ENCODE measurements at places on chromosomes 6 and 20.

GRCh38 chr20:36313476-36313875 lies 7.3 kb downstream of the DLGAP4 start:
- no peaks in the 10 kb centered on the region for H3K4me1 ChIP-seq
- no peak overlapping the region for H3K4me3 ChIP-seq
- H3K27ac ChIP-seq = no peak overlapping the region
- peaks cover 56% of the 10 kb centered on the region for H3K27me3 ChIP-seq
- no peak for DNase-seq
- no peaks in the 10 kb centered on the region for H3K36me3 ChIP-seq

GRCh38 chr6:13492357-13492756 lies 5.0 kb upstream of the GFOD1 start:
- no peak overlapping the region for H3K27ac ChIP-seq
- peaks cover 16% of the 10 kb centered on the region for H3K4me1 ChIP-seq
- DNase-seq = no peak
- H3K27me3 ChIP-seq = peaks cover 42% of the 10 kb centered on the region
- peaks cover 1% of the 10 kb centered on the region for H3K36me3 ChIP-seq

GRCh38 chr6:7578516-7578915 lies 11.5 kb upstream of the SNRNP48 start:
- no peak overlapping the region for H3K27ac ChIP-seq
- H3K4me3 ChIP-seq = no peak overlapping the region
- no peaks in the 10 kb centered on the region for H3K4me1 ChIP-seq
- H3K27me3 ChIP-seq = peaks cover 29% of the 10 kb centered on the region

DNA sequence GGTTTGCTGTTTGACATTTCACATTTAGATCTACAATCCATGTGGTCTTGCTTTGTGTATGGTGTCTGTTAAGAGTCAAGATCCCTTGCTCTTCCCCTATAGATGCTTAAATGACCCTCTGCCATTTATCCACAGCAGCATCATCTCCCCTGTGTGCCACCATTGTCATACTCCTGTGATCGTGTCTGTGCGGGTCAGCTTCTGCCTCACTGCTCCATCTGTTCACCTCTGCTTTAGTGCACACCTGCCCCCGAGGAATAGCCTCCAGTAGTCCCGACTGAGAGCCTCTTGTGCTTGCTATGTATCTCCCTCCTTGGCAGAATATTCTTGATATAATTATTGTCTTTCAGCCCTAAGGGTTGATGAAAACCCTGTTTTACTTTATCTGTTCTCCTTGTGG lies 551.2 kb downstream of the CDH26 start:
- no peaks in the 10 kb centered on the region for H3K36me3 ChIP-seq
- no peak overlapping the region for H3K27ac ChIP-seq

DNA sequence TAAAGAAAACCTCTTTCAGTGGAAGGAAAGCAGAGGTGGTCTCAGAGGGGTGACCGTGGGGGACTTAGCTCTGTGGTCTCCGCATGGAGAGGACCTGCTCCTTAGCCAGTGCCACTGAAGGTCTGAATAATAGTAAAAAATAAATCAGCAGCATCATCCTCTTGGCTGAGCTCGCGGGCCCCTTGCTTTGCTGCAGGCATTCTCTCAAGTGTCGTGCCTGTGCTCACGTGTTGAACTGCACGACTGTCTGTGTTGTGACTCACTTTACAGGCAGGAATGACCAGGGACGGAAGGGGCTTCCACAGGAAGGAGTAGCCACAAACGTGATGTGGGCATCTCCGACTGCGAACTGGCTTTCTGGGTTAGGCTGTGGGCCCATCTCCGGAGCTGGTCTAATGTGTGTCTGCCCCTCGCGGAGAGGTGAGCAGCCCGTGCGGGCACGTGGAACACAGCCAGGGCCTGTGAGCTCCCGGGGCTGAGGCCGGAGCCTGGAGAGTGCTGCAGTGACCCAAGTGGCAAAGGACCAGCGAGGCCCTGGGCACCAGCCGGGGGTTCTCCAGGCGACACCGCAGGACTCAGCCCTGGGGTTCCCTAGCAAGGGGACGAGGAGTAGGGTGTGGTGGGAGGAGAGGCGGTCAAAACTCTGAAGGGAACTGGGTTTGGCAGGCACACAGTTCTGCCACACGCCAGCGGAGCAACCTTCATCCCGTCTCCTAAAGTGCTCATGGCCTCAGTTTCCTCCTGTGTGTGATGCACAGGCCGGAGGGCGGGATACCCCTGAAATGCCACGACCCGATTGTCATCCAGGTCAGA lies 89.2 kb downstream of the RAMACL start:
- no peaks in the 10 kb centered on the region for H3K36me3 ChIP-seq
- H3K4me3 ChIP-seq = no peak overlapping the region
- no peaks in the 10 kb centered on the region for H3K27me3 ChIP-seq
- H3K4me1 ChIP-seq = no peaks in the 10 kb centered on the region
- DNase-seq = no peak
- H3K27ac ChIP-seq = no peak overlapping the region

DNA sequence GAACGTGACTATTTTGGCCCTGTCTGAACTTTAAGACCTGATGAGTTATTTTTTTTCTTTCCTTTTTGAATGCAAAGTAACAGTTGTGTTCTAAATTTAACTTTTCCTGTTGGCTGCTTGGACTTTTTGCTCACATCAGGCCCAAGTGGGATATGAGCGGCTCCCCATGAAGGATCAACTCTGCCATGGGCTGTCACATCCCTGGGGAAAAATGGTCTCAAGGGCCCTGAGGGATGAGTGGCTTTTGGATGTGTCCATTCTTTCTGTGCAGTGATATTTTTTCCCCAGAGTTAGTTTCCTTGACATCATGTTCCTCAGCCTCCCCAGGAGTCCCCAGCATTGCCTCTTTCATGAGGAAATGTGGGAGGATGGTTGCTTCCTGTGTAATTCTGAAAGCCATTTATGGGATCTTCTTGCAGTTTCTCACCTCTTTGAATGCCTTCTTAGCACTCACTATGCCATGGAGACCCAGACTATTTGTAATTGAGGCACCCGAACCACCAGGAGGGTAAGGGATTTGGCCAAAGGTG lies 92.5 kb downstream of the SLC24A3 start:
- H3K4me1 ChIP-seq = no peaks in the 10 kb centered on the region
- H3K4me3 ChIP-seq = no peak overlapping the region
- DNase-seq = no peak

DNA sequence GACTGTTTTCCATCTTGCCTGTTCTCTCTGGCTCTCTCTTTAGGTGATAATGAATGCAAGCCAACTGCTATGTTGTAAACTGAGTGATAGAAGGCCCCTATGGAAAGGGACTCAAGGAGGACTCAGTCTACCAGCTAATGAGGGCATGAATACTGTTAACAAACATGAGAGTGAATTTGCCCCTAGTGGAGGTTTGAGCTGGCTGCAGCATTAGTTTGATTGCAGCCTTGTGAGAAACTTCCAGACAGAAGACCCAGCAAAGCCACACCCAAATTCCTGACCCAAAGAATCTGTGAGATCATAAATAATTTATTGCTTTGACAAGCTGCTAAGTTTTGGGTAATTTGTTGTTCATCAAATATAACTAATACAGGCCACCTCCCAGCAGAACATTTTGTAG lies 50.0 kb upstream of the PLCB1 start:
- H3K27ac ChIP-seq = no peak overlapping the region
- no peak for DNase-seq
- H3K36me3 ChIP-seq = no peaks in the 10 kb centered on the region
- H3K4me1 ChIP-seq = no peaks in the 10 kb centered on the region
- no peak overlapping the region for H3K4me3 ChIP-seq
- no peaks in the 10 kb centered on the region for H3K27me3 ChIP-seq

DNA sequence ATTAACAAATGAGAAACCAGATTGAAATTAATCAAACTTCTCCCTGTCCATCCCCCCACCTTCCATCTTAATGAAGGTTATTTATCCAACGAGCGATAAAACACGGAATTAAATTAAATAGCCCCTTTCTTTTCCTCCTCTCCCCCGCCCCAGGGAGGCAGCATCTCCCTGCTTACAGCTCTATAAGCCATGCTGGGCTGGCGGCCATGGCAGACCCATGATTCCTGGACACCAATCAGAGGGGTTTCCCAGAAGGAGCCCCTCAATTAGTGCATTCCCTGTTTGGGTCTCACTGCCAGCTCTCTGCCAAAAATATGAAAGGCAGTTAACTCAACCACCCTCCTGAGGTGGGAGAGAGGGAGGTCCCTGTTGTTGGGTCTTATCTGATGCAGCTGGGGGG lies 33.8 kb downstream of the GRM4 start:
- H3K36me3 ChIP-seq = no peaks in the 10 kb centered on the region
- peaks cover 33% of the 10 kb centered on the region for H3K27me3 ChIP-seq
- H3K4me1 ChIP-seq = no peaks in the 10 kb centered on the region
- DNase-seq = no peak
- H3K4me3 ChIP-seq = no peak overlapping the region

DNA sequence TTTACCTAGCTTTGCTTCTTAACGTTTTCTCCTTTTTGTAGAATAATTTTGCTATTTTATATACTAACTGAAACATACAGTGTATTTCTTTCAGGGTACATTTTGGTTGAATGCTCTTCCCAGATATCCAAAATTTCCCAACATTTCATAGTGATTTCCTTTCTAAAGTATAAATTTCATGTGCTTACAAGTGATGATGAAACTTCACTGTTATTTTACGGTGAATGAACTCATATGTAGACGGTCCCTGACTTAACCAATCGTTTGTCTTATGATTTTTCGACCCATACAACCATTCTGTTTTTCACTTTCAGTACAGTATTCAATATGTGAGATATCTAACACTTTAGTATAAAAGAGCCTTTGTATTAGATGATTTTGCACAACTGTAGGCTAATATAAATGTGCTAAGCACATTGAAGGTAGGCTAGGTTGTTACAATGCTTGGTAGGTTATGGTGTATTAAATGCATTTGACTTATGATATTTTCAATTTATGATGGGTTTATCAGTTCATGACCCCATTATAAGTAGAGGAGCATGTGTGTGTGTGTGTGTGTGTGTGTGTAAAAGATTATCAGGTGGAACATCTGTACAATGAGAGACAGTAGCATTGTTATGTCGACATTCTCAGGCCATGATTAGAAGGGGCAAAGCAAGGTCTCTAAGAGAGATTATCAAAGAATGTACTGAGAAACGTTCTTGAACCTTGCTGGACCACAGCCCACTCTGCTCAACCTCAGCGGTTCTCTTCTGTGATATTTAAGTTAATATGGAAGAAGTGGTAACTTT lies 20.9 kb downstream of the HIVEP1 start:
- no peak for DNase-seq
- peaks cover 28% of the 10 kb centered on the region for H3K36me3 ChIP-seq
- H3K27ac ChIP-seq = no peak overlapping the region
- H3K4me1 ChIP-seq = peaks cover 31% of the 10 kb centered on the region
- no peak overlapping the region for H3K4me3 ChIP-seq

- no peak overlapping the region for H3K4me3 ChIP-seq
- H3K4me1 ChIP-seq = no peaks in the 10 kb centered on the region
- no peaks in the 10 kb centered on the region for H3K36me3 ChIP-seq
- no peak for DNase-seq
- H3K27me3 ChIP-seq = peaks cover 20% of the 10 kb centered on the region
- H3K27ac ChIP-seq = no peak overlapping the region
These were observed 92.0 kb downstream of the TTLL2 start for GRCh38 chr6:167416676-167417430.

- H3K27me3 ChIP-seq = no peaks in the 10 kb centered on the region
- peaks cover 82% of the 10 kb centered on the region for H3K4me1 ChIP-seq
- H3K27ac ChIP-seq = peak overlapping the region; percentile 98
- DNase-seq = peak; percentile 58
These were observed 59.5 kb downstream of the UTRN start for GRCh38 chr6:144344646-144345045.

GRCh38 chr6:116550796-116551195 lies 2.8 kb upstream of the CALHM4 start:
- no peak overlapping the region for H3K27ac ChIP-seq
- H3K4me1 ChIP-seq = no peaks in the 10 kb centered on the region
- DNase-seq = no peak
- peaks cover 6% of the 10 kb centered on the region for H3K27me3 ChIP-seq

- H3K4me3 ChIP-seq = no peak overlapping the region
- no peak overlapping the region for H3K27ac ChIP-seq
- no peak for DNase-seq
- peaks cover 19% of the 10 kb centered on the region for H3K4me1 ChIP-seq
- peaks cover 11% of the 10 kb centered on the region for H3K36me3 ChIP-seq
- no peaks in the 10 kb centered on the region for H3K27me3 ChIP-seq
These were observed 81.0 kb upstream of the LTV1 start for GRCh38 chr6:143762126-143762525.

DNA sequence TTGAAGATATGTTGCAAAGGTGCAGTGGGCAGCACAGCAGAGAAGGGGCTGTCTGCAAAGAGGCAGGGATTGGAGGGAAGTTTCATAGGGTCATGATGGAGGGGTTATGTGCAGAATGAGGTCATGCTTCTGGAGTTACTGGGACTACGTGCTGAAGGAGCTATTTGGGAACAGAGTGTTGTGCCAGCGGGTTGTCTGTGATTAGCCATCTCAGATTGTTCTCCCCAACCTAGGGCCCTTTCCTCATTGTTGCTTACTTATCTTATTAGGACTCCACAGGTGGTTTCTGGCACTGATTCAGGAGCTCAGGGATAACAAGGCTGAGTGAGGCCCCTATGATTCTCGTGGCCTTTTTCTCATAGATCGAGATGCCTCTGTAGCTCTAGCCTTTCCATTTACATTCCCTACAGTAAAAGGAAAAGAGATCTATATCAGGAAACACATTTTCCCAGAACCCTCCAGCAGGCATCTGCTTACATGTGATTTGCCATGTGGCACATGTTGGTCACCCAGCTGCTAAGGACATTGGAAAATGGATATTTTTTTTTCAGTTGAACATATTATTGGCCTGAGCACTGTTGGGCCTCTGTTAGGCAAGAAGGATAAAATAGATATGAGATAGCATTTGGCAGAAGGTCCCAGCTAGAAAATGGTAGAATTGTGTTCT lies 429.6 kb upstream of the PLCB4 start:
- H3K4me3 ChIP-seq = no peak overlapping the region
- H3K27me3 ChIP-seq = no peaks in the 10 kb centered on the region
- H3K27ac ChIP-seq = no peak overlapping the region
- no peak for DNase-seq
- no peaks in the 10 kb centered on the region for H3K36me3 ChIP-seq

DNA sequence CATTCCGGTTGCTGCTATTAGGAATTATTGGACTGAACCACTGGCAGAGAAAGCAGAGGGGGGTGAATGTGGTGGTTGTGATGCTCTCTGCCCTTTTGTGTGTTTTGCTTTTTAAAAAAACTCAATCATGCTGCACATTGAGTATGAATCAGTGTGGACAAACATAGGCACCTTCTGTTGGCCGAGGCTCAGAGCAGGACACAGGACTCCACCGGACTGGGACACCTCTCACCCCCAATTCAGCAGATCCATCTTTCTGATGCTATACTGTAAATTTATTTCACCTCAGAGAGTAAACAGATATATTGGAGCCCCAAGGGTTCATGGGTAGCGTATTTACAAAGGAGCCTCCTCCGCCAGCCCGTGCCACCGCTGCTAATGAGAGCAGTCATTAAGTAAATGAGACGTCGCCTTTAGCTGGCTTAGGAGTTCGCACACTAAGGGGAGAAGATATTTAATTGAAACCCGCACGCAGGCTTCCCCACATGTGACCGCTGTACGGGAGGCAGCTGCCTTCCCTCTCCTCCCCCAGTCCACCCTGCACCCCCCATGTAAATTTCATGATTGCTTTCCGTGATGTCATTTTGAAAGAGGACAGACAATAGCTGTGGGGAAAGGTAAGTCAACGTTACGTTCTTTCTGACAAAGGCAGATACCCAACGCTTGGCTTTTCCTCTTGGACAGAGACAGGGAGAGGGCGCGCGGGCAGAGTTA lies at the start of gene MYT1:
TSS of gene MYT1 (plus strand) at position 330 of the 714 bp plus-strand sequence. CDS start 34,410 bp downstream, outside the sequence.
- H3K27ac ChIP-seq = no peak within 1 kb of the TSS
- peaks cover 63% of the 10 kb centered on the region for H3K27me3 ChIP-seq
- DNase-seq = no peak
- H3K4me3 ChIP-seq = no peak within 1 kb of the TSS

- no peak overlapping the region for H3K27ac ChIP-seq
- H3K36me3 ChIP-seq = no peaks in the 10 kb centered on the region
- DNase-seq = no peak
These were observed 23.7 kb upstream of the FBXO30 start for GRCh38 chr6:145838305-145838704.

All from activated naive CD4-positive, alpha-beta T cell treated with anti-CD3 and anti-CD28 coated beads, Interleukin-2, amount 10 ng/mL, durations not matched to agents 7 days and 5 days (primary cell).